ENCODE measurements at places on chromosomes 7 and 10.

- no peak for ATAC-seq
Observed at GRCh38 chr7:127252377-127252713, 396 bp downstream of the GRM8 start.

DNA sequence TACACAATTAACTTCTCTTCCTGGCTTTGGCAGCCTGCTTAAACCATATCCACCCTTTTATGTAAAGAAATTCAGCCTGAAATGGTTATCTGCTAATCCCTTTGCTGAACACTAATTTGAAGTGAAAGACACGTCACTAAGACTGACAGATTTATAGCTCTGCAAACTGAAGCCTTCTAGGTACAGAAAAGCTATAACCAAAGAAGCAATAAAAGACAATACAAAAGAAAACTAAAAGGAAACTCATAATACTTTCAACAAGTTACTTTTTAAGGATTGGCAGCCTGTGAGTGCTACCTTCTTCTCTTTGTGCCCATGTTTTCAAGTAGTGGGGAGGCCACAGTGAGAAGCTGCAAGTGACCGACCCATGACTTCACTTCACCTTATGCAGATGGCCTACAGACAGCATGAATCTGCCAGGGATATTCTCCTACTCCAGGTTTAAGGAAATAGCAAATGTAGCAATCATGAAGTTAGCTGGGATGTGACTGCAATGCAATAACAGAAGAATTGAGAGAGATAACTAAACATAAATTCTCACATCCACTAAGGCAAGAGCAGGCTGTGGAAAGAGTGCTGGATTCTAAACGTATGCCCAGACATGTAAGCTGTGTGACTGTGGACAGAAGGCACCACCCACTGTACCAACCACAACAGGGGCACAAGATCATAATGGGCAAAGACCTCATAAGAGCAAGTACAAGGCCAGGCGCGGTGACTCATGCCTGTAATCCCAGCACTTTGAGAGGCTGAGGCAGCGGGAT lies 10.7 kb upstream of the SPOCK2 start:
- ATAC-seq = no peak

DNA sequence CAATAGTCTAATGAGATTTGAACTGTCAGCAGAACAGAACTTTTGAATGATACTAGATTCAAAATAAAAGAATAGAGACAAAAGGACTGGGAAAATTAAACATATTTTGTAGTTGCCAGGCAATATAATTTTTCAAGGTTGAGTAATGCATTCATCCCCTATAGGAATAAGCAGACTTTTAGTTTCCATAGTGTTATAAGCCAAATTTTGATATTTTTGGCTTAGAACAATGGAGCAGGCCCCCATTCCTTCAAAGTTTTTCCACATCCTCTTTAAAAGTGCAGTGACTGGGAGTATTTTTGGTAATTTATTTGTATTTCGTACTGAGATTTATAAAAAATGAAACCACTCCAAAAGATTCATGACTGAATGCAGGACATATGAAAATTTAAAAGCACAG lies 24.0 kb downstream of the MEOX2 start:
- ATAC-seq = no peak

- no peak for ATAC-seq
Observed at GRCh38 chr7:20828947-20829346, 42.3 kb upstream of the SP8 start.

GRCh38 chr7:3206101-3206500 lies 95.0 kb upstream of the SDK1 start:
- no peak for ATAC-seq

GRCh38 chr7:1529383-1530116 lies 952 bp upstream of the MAFK start:
- ATAC-seq = no peak

DNA sequence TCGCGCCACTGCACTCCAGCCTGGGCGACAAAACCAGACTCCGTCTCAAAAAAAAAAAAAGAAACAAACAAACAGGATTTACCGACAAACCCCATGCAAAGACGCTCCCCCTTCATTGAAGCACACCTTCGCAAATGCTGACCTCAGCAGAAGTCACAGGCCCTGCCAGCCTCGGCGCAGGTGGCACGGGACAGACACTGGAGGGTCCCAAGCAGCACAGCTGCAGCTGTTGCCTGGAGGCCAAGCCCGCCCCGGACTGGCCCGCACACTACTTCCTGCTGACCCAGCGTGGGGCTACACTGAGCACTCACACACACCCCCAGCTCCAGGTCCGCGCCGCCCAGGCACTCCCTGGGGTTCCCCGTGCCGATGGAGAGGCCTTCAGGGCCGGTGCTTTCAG lies 31.2 kb downstream of the SNX8 start:
- peak; percentile 24 for ATAC-seq

GRCh38 chr10:63477927-63478326 lies 12.2 kb upstream of the JMJD1C start:
- ATAC-seq = no peak

GRCh38 chr10:107657851-107658250 lies 493.3 kb upstream of the SORCS1 start:
- no peak for ATAC-seq

DNA sequence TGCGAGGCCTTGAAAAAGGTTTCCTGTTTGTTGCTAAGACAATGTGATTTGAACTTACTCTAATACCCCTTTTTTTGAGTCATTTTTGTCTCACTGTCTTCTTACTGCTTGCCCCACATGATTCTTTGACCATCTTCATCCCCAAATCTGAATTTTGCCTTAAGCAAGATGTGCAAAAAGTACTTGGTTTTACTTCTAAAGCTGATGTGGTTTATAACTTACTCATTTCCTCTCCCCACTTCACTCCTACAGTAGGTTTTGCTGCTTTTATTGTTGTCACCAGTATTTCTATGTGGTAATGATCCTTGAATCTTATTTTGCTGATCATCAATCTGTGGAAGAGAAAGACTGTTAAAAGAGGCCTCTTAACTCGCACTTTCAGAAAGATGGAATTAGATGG lies 396.4 kb downstream of the SDK1 start:
- ATAC-seq = no peak

GRCh38 chr10:69646185-69647060 lies 16.4 kb downstream of the FAM241B start:
- ATAC-seq = no peak

- ATAC-seq = peak; percentile 49
Observed at GRCh38 chr7:26863518-26864308, 677 bp downstream of the SKAP2 start.

DNA sequence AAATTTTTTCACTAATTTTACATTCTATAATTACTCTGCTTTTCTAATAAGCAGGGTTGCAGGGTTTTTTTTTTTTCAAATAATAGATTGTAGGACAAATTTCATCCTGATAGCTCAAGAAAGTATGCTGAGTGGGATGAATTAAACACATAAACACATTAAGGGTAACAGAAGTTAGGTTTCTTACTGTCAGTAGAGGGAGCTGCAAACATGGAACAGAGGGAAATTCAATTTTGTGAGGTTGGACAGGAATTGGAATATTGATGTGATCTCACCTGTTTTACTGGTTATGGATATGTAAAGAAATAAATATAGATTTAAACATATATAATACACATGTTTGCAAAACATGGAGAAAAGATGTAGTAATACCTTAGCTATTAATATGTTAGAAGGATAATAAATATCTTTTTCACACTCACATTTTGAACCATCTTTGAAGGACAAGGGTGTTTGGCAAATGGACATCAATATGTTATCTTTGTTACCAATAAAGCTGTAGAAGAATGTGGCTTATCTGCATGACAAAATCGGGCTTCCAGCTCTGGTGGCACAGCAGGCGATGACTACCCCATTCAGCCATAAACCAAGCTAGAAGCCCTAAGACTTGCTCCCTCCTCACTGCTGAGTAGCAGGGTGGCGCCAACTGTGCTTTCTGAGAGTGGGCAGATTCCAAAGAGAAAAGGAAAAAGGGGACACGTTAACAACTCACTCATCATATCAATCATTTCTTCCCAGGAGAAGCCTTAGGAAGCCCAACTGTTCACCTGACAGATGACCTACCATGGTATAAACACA lies 1257.4 kb downstream of the GATA3 start:
- ATAC-seq = no peak

- ATAC-seq = no peak
Observed at GRCh38 chr7:7519056-7519455, 16.6 kb downstream of the COL28A1 start.

GRCh38 chr7:127909424-127910152 lies 121.6 kb downstream of the LRRC4 start:
- no peak for ATAC-seq

GRCh38 chr7:13312307-13312706 lies 624.9 kb downstream of the ARL4A start:
- ATAC-seq = no peak

- ATAC-seq = no peak
Observed at GRCh38 chr10:68082872-68083271, 7.8 kb upstream of the HERC4 start.

DNA sequence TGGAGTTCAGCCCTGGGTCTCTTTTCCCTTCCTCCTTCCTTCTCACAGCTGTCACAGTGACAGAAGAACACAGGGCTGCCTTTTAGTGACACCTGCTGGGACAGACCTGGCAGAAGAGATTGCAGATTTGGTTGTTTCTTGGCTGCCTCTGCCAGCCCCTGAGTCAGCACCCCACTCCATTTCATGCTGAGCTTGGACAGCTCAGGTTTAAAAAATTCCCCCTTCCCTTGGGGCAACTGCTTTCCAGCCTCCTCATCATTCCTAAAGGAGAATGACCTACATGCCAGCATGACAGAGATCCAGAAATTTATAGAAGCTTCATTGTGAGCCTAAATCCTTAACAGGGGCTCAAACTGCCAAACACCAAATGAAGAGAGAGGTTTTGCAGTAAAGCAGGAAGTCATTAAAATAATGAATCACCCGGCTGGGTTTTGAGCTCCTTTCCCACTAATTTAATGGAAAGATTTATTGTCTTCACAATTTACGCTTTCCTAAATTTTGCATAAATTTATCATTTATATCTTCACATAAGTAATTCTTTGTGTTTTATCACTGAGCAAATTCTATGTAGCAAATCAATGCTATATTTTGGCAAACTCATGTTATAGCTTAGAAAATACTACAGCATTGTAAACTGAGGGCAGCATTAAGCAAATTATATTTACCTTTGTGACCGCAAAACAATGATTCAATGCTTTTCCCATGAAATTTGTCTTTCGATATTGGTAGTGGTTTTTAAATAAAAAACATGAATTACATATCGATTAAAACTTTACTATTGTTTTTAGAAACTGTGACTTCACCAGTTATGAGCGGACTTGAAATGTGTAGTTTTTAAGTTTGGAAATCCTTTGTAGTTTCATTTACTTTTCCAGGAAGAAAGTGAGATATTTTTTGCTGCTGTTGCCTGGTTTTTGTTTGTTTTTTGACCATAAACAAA lies 399.5 kb upstream of the ANKRD30A start:
- ATAC-seq = no peak

DNA sequence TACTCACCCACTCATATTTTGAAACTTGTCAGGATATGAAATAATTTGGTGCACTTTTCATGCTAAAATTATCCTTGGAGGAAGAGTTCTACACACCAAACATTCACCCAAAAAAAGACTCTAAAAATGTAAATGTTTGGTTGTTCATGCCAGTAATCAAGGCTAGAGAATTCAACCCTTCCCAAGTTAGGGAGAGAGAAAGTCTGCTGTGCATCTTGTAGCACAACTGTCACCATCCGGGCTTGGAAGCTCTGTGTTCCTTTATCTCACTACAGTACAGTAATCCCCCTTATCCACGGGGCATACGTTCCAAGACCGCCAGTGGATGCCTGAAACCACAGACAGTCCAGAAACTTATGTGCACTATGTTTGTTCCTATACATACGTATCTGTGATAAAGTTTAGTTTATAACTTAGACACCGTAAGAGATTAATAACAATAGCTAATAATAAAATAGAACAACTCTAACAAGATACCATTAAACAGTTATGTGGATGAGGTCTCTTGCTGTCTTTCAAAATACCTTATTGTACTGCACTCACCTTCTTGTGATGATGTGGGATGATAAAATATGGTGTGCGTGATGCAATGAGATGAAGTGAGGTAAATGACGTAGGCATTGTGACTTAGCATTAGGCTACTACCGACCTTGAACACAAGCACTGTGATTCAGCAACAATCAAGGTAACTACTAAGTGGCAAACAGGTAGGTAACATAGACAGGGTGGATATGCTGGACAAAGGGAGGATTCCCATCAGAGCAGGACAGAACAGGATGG lies 24.6 kb upstream of the HECTD2 start:
- no peak for ATAC-seq

DNA sequence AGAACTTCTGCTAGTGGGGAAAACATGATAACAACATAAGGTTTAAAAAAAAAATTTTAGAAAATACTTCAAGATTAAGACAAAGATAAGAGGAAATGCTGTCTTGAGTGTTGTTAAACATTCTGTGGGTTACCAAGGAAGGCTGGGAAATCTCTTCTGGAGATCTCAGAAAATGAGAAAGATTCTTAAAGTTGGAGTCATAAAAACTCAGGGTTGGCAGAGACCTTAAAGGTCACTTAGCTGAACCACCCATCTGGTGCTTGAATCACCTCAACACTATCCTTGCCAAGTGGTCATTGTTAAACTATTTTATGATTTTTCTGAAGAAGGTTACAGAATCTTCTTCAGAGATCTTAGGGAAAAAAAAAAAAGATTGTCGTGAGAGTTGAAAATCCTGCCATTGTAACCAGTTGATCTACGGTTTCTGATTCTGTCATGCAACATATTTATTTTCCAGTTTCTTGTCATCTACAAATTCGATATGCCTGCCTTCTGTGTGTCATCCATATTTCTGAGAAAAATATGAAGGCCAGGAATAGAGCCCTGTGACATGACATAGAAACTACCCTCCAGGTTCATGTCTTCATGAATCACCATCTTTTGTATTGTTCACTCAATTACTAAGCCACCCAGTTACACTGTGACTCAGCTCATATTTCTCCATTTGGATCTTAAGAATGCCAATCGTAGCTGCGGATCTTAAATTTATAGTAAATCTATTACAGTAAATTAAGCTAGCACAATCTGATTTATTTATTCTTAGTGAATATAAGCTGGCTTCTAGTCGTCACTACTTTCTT lies 179.2 kb downstream of the ST7 start:
- no peak for ATAC-seq

GRCh38 chr7:133886086-133886485 lies 241.1 kb upstream of the LRGUK start:
- ATAC-seq = no peak
